Mammary epithelial cell (primary cell): ENCODE measurements at places on chromosomes 1 and 21.

DNA sequence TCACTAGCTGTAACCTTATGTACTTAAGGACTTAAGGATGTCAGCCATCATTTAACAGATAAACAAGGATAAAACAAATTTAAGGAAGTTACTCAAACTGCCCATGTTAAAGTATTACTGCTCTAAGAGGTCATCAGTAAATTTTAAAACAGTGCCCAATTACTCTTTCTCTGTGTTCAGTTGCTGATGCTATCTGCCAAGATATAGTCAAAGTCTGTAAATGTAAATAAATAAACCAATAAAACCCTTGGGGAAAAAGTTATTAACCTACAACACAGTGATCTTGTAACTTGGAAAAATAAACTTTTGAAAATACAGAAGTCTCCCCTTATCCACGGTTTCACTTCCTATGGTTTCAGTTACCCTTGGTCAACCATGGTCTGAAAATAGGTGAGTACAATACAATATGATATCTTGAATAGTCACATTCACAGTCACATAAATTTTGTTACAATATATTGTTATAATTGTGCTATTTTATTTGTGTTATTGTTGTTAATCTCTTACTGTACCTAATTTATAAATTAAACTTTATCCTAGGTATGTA is 501.8 kb downstream of the LMO4 start:
- DNase-seq, result no peak

- DNase-seq, result no peak
Measured at GRCh38 chr1:63359561-63359960, 7.9 kb upstream of the ALG6 start.

DNA sequence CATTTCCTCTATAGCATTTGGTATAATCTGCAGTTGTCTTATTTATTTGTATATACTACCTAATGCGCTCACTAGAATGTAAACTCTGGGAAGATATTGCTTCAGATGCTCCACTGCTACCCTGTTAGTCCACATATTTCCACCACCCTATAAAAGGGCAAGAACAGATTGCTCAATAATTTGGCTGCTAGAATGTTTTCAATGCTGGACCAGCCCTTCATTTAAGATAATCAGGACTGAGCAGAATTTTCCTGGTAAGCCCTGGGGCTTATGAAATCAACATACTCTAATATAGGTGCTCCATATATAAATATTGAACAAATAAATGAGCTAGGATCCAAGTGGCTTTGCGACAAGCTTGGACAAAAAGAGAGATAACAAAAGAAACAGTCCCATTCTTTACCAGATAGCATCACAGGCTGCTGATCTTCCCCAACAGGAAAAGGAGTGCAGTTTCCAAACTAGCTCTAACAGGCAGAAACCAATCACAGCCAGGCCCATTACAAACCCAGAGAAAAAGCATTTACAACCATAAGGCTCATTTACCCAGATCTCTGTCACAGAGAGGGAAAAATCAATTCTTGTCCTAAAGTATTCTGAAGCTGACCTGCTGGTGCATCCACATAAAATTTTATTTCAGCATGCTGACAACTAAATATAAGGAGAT is 8.3 kb downstream of the BCAR3 start:
- no peak for DNase-seq

- DNase-seq, result no peak
Measured at GRCh38 chr1:58818976-58819375, 35.1 kb upstream of the JUN start.

DNA sequence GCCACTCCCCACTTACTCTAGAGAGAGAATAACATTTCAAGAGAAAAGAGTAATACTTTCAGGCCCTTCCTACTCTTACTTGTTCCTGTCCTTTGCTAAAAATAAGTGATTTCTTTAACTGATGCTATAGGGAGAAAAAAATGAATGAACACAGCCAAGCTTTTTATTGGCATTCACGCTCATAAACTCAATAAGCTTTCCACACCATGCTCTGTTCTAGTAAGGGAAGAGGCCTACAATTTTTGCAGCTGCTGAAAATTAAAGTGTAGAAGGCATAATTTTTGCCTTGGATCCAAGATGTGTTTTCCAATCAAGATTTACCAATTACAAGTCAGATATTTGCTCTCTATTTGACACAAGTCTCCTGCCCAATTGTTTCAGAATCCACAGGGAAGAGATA is 188.1 kb upstream of the RGS18 start:
- DNase-seq, result no peak

- DNase-seq, result no peak
Measured at GRCh38 chr1:149879556-149879955, 19.8 kb upstream of the BOLA1 start.

DNA sequence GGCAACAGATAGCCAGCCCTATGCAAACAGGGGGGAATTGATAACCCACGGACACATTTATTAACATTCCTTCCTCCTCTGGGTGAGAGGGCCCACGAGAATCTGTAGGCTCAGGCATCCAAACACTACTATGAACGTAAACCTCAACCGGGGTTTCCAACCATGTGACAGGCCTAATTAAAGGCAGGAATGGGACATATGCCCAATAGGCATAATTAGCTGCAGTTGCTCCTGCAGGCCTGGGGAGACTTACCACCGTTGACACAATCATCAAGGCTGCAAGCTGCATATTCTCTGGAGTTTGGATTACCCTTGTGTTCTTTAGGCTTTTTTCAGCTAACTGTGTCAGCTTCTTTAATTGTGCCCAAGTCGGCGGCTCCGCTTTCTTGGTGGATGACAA is 22.2 kb upstream of the GBP1 start:
- DNase-seq, result no peak

DNA sequence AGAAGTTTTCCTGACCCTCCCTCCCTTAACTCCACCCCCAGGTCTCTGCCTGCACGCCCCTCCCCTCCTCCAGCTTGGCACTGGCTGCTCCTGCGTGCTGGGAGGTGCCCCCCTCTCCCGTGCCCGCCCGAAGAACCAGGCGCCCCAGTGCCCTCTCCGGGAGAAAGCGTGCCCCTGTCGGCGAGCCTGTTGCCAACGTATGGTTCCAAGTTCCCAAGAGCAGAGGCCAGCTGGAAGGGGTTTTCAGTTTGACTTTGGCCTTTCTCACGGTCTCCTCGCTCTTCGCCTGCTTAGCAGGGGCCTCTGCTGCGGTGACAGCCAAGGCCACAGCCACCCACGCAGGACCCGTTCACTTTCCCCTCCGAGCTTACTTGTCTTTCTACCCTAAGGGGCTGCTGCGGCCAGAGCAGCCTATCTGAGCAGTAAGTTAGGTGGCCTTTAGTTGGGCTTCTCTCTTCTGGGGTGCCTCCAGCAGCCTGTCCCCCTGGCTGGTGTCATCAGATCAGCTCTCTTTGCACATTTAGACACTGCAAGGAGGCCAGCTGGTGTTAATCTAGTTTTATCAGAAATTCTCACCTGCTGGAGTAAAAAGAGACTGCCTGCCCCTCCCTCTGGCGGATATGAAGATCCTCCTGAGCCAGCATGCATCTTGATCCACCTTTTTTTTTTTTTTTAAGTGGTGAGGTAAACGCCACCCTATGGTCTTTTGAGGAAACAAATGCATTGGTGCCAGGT is 1.5 kb downstream of the STUM start:
- peak; percentile 15 for DNase-seq

DNA sequence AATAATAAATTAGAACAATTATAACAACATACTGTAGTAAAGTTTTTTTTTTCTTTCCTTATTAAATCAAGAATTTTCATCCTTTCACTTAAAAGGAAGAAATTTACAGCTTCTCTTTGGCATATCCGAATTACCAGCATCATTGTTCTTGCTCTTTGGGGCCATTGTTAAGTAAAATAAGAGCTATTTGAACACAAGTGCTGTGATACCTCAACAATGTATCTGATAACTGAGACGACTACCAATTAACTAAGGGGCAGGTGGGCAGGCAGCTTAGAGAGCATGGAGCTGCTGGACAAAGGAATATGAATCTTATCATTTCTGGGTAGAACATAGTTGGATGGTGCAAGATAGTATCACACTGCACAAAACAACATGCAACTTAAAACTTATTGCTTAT is 719.9 kb upstream of the TMPRSS15 start:
- no peak for DNase-seq

DNA sequence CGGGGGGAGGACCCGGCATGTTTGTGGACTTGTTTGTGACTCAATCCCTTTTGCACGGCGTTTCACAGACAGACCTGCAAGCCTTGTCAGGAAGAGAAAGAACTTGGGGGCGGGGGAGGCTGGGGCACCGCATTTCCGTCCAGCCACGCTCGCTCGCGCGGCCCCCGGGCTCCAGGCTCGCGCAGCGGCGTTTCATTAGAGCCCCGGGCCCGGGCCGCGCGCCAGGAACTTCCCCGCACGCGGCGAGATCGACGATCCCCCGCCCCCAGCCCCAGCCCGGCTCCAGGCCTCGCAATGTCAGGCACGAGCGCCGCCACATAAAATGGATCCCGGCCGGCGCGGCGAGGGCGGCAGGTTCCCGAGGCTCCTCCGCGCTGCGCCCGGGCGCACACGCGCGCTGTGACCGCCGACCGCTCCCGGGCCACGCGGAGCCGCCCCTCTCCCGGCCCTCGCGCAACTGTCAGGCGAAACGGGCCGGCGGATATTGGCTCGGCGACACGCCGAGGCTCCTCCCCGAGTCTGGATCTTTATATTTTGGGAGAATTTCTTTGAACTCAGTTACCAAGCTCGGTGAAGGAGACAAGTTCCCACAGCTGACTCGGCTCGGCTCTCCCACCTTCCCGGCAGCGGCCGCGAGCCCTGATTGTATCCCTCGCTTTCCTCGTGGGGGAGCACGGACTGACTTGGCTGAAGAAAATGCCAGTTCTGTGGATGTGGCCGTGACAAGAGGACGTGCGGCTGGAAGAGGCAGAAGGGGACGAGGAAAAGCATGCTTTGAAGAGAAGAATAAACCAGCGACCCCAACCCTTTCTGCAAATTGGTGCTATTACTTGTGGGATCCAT is at the start of gene KIF26B:
TSS of gene KIF26B (plus strand) at position 557 of the 843 bp plus-strand sequence. CDS start 440 bp downstream, outside the sequence.
- DNase-seq, result peak; percentile 67

DNA sequence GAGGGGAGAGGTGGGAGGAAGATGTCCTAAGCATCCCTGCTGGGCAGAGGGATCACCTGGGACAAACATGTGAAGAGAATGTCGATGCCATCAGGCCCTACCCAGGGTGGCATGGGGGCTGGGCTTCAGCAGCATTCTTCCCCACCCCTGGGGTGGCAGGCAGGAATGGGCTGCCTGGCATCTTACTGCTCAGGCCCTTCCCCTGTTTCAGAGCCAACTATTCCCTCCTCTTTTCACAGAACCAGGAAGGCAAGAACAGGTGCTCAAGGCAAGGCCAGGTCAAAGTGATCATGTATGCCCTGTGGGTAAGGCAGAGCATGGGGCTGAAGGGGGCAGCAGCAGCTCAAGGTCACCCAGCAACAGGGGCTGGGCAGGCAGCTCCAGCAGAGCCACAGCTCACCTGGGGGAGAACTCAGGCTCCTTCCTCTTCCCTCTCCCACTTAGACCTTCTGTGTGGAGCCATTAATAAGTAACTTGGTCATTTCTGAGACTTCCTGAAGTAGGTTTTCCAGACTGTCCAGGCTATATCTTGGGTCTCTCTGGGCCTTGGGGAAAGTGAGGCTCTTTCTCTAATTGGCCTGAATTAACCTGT is 56.4 kb downstream of the ELK4 start:
- DNase-seq, result no peak

DNA sequence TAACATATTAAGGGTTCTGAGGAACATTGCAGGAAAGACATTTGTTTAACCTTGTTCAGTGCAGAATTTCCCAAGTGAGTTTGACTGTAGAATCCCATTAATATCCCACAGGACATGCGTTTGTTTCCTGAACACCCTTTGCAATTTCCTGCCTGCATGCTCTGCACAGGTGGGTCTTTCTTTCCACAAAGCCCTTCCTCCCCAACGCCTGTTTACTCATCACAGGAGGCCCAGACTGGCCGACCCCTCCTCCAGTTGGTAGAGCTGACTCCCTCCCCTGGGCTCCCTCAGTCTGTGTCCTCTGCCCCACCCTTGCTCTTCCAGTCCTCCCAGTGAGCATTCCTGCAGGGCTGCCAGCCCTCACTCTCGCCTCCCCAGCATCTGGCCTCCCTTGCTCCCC is 47.5 kb upstream of the CTPS1 start:
- DNase-seq, result no peak

DNA sequence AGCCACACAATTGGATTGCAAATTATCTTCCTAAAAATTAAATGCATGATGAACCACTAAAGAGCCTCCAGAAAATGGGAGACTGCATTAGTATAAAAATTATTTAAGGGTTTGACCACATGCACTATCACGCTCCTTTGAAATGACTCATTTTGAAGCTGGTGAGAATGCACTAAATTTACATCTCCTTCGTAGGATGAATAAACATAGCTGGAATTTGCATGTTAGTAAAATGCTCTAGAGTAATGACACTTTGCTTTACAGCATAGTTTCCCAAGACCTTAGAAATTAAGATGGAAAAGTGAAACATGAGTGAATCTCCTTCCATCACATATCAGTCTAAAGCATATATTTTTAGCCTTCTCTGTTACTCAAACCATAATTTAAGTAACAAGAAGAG is 2.4 kb downstream of the PLPPR4 start:
- DNase-seq, result no peak

- DNase-seq, result peak; percentile 81
Measured at GRCh38 chr1:152487871-152488270, 22.7 kb upstream of the LCE5A start.

DNA sequence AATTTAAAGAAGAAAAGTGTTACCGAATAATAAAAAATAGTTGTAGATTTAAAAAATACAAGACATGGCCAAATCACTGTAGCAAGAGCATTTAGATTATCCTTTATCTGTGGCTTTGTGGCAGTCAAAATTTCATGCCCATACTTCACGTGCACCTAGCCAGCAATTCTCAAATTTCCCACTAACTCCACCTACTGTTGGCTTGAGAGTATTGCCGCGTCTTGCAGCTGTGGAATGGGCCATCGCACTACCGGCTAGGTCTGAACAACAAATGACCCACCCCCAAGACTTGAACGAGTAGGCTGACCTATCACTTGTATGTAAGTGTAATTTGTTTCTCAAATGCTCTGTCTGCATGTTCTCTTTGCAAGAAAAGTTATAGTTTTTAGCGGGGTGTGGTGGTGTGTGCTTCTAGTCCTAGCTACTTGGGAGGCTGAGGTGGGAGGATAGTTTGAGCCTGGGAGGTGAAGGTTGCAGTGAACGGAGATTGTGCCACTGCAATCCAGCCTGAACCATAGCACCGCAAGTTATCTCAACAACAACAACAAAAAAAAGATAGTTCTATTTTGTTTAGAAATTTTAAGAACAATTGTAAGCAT is 4.1 kb downstream of the KRTAP13-4 start:
- DNase-seq, result peak; percentile 42

DNA sequence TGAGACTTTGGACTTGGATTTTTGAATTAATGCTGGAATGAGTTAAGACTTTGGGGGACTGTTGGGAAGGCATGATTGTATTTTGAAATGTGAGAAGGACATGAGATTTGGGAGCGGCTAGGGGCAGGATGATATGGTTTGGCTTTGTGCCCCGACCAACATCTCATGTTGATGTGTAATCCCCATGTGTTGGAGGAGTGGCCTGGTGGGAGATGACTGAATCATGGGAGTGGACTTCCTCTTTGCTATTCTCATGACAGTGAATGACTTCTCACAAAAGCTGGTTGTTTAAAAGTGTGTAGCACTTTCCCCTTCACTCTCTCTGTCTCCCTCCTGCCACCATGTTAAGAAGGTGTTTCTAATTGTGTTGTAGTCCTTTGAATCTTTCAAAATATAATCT is 9.3 kb upstream of the PHGDH start:
- peak; percentile 92 for DNase-seq

- peak; percentile 76 for DNase-seq
Measured at GRCh38 chr1:212605441-212606394, 2.8 kb upstream of the ATF3 start.
